Activated CD4-positive, alpha-beta T cell treated with anti-CD3 and anti-CD28 coated beads for 36 hours (primary cell): ENCODE measurements at places on chromosomes 7 and 10.

DNA sequence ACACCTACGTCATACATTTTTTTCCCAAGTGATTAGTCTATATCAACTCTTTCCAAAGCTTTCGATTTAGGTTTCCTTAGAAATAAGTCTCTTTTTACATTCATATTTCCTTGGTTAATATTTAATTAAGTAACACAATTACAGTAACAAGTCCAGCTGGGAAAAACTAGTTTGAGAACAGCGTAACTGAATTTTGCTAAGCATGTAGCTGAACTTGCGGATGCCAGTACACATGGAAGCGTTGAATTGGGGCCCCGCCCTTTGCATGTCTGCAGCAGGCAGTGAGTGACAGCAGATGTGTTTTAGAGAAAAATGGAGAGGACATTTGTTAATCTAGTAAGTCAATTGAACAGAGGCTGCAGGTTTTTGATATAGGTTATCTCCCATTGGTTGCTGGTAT lies 72.5 kb downstream of the TAF3 start:
- DNase-seq: no peak

- no peak for DNase-seq
These were observed 161.1 kb downstream of the PAXIP1 start for GRCh38 chr7:154841731-154842331.

GRCh38 chr7:107951172-107951787 lies 51.7 kb downstream of the LAMB1 start:
- DNase-seq: no peak

- no peak for DNase-seq
These were observed 38.7 kb upstream of the CCSER2 start for GRCh38 chr10:84289521-84290200.

- no peak for DNase-seq
These were observed 22.4 kb downstream of the DPYSL4 start for GRCh38 chr10:132209130-132209529.

DNA sequence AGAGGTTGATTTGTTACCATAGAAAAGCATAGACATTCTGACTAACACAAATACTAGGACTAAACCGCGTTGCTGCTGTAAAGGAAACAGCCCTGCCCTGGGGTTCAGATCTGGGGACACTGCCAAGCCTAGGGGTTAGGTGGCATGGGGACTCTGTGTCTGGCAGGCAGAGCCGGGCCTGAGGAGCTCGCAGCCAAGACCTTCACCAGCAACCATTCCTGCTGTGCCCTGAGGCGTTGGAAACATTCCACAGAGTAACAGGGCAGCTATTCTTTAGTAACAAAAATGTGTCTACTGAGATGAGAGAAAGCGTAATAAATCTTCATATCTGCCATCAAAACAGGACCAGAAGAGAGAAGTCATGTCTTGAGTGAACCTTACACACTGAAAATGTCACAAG lies 280.5 kb downstream of the POM121L12 start:
- no peak for DNase-seq

DNA sequence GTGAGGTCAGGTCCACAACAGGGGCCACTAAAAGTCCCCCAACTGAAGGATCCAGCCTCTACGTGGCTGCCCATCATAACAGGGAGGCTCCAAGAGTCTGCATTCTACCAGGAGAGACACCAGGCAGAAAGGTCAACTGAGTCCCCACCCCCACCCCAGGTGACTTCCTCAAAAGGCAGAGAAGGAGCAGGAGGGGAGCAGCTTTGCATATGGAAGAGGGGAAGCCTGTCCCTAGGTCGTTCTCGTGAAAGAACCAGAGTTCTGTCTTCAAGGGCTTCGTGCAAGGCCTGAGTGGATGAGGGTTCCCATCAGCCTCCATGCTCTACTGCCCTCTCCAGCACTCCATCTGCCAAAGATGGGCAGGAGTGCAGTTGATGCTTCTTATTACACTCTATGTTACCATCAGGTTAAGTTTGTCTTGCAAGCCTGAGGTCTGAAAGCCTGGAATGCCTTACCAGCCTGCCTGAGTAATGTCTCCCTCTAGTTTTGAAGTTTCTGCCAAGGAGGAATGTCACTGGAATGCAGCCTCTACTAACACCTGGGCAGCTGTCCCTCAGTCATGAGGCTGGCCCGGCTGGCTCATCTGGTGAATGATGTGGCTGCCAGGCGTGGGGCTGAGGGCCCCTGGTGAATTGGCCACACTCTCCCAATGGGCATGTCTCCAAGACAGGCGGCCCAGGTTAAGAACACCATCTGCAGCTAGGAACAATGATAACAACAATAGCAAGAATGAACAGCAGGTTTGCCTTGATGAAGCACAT lies 54.3 kb upstream of the SMNDC1 start:
- DNase-seq: no peak

GRCh38 chr10:6408799-6409198 lies 171.3 kb downstream of the PRKCQ start:
- DNase-seq: no peak

DNA sequence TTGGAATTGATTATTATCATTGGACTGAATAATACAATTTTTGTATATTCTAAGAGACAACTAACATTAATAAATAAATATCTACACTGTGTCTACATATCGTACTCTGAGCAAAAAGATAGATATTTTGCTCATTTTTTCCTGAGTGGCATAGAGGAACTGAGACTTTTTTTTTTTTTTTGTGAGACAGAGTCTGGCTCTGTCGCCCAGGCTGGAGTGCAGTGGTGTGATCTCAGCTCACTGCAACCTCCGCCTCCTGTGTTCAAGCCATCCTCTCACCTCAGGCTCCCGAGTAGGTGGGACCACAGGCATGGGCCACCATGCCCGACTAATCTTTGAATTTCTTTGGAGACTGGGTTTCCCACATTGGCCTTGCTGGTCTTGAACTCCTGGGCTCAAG lies 14.0 kb downstream of the KMT2E start:
- no peak for DNase-seq

DNA sequence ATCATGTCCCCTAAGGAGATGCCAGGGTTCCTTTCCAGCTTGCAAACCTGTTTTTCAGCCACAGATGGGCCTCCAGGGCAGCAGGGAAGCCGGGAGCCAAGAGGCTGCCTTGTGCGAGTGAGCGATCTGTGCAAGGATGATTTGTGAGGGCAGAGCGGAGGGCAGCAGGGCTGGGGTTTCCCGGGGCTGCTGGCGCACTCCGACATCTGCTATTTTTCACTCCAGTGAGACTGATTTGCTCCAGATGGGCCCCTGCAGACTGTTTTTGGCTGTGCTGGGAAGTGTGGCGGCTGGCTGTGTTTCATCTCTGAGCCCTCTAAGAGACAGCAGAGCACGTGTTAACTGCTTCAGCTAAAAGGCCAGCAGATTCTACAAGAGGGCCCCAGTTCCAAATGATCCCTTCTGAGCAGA lies 466.2 kb downstream of the TYW1 start:
- no peak for DNase-seq

GRCh38 chr10:114498413-114499111 lies 94.3 kb upstream of the AFAP1L2 start:
- DNase-seq: no peak

DNA sequence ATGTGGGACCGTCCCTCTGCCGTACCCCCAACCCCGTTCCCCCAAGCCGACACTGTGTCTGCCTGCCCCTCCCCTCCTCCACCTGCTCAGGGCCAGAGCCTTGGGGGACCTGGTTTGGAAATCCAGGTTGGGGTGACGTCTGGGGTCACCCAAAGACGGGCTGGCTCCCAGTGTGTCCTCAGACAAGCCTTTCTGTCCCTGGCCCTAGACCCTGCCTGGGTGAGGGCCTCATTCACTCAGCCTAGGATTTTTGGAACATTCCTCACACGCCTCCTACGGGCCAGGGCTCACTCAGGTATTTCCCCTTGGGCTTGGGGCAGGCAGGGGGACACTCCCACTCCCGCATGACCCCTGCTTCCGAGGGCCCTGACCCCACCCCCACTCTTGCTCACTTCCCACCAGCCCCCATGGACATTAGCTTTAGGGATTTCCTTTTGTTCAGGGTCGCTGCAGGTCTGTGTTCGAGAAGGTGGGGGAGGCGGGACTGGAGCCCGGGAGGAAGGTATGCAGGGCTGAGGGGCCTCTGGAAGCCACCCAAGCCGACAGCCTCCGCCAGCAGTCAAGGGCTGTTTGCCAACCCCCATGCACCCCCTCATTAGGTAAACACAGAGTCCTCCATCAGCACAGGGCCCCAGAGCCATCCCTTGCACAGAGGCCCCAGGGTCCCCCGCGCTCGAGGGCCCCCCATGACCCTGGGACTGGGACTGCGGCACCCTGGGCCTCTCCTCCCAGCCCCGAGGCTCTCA lies 35.1 kb downstream of the PDGFA start:
- no peak for DNase-seq

- DNase-seq: peak; percentile 59
These were observed 5.8 kb upstream of the GGCT start for GRCh38 chr7:30510124-30511075.

DNA sequence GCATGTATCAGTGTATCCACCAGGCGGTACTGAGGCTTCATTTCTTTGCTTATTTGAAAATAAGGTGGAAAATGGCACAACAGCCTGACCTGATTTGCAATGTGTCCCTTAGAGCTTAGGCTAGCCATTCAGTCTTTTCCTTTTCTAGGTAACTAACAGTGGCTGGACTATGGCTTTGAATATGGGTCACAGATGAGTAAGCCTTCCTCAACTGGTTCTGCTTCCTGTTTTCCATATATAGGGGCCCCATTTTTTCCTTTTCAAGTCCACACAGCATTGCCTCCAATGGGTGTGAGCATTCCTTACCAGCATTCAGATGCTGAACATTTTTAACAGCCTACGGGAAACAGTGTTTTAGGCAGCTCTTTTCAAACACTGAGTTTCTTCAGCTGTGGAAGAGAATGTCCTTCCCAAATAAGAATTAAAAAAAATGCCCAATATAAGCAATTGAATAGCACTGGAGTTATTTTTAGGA lies 3.9 kb upstream of the ITGB1 start:
- no peak for DNase-seq

GRCh38 chr7:159271781-159272180 lies 127.1 kb upstream of the VIPR2 start:
- no peak for DNase-seq

GRCh38 chr10:80200259-80200658 lies 5.1 kb downstream of the ANXA11 start:
- no peak for DNase-seq

DNA sequence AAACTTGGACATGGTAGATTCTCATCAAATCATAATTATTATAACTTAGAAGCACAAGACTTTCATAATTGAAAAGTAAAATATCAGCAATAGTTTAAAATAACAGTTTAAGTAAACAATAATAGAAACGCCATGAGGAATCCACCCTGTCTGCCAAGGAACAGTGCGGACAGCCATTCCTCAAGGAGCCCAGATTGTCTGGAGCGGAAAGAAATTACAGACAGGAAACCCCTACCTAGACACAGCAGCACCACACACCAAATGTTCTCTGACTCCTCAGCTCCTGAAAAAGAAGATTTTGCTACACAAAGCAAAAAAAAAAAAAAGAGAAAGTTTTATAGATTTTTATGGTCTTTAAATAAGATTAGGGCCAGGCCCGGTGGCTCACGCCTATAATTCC lies 21.5 kb upstream of the SEC61G start:
- no peak for DNase-seq

- DNase-seq: no peak
These were observed 28.9 kb downstream of the CDK14 start for GRCh38 chr7:90625051-90625450.

DNA sequence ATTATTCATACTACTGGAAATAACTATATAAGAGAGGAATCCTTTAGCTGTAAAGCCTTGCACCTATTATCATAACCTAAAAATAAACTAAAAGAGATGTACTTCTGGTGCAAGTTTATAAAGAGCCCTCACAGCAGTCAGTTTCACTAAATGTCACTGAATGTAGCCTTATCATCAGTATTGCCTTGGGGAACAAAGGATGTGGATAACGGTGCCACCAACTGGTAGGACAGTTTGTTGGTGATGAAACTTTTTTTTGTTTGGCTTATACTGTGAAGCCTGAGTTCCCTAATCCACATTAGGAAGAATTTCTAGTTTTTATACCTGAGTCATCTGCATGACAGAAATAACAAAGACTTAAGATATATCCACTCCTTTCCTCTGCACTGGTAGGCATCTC lies 117.9 kb upstream of the COL1A2 start:
- DNase-seq: no peak

- DNase-seq: no peak
These were observed 15.7 kb downstream of the PLEKHS1 start for GRCh38 chr10:113767222-113767621.

DNA sequence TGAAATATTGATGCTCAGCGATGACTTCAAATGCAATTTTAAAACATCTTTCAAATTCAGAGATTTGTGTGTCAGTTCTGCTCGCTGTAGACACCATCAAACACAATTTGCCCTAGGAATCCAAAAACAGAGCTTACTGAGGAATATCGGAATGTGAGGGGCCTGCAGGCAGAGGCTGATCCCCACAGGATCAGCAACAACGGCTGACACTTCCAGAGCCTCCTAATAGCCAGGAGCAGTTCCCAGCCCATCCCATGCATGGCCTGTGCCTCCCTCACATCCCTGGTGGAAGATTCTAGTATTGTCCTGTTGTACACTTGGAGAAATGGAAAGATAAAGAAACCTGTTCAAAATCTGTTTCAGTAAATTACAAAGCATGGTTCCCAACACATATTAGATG lies 129.7 kb upstream of the VWC2 start:
- DNase-seq: no peak

DNA sequence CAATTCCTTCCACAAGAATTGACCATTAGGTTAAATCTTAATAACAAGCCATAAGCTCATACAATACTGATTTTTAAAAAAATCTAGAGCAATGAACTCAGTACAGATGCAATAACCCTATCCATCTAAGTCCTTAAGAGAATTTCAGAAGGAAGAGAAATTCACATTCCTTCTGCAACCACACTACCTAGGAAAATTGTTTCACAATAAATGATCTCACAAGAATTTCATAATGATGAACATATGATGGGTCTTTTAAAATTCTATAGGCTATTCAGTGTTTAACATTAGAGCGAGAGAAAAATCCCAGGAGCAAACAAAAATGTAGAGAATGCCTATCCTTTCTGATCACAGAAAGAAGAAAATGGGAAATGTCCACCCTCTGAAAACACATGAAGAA lies 70.0 kb upstream of the MAGI2 start:
- no peak for DNase-seq

DNA sequence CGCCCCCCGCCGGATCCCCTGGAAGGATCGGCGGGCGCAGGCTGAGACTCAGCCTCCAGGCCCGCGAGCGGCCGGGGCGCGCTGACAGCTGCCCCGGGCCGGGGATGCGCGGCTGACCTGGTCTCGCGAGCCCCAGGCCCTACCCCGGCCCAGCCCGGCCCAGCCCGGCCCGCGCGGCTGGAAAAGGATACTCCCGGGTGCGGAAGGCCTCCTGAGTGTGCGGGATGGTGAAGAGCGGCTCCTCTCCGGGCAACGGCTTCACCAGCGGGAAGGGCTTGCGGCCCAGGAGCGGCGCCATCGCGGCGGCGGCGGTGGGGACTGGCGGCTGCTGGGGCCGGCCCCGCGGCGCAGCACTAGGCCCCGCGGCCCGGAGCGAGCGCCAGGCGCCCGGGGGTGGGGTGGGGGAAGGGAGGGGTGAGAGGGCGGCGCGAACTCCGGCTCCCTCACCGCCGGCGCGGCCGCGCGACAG lies 423 bp downstream of the BAZ1B start:
- DNase-seq: peak; percentile 85

GRCh38 chr7:151754142-151754590 lies 122.7 kb downstream of the PRKAG2 start:
- DNase-seq: peak; percentile 49

- no peak for DNase-seq
These were observed 564.2 kb downstream of the TCERG1L start for GRCh38 chr10:130747356-130747755.
